ENCODE measurements at places on chromosomes 1 and 21.
A peak's percentile ranks its signal among the peaks of the same experiment; 100 is the strongest.

DNA sequence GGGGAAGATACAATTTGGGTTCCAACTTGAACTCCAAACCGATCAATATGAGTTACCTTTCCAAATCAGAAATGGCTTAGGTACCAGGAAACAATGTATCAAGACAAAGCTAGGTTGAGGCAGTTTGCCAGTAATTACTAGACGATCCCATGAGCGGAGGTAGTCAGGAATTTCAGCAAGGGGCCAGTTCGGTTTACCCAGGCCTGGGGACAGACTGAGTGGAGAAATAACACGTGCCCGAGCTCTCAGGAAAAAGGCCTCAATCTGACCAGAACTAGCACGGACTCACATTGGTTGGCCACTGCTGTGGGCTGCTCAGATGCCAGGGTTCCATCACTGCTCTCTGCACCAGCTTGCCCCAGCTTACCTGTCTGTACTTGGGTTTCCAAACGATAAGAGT lies 15.3 kb downstream of the CLSTN1 start:
- H3K36me3 ChIP-seq: no peaks in the 10 kb centered on the region
- no peaks in the 10 kb centered on the region for H3K27me3 ChIP-seq
- DNase-seq: no peak
- H3K27ac ChIP-seq: peak overlapping the region; percentile 47

GRCh38 chr1:160664573-160665051 lies 17.8 kb upstream of the SLAMF1 start:
- H3K4me1 ChIP-seq: no peaks in the 10 kb centered on the region
- no peak for DNase-seq
- H3K27me3 ChIP-seq: no peaks in the 10 kb centered on the region
- no peak overlapping the region for H3K27ac ChIP-seq
- H3K4me3 ChIP-seq: no peak overlapping the region

- DNase-seq: no peak
- H3K27me3 ChIP-seq: no peaks in the 10 kb centered on the region
- no peaks in the 10 kb centered on the region for H3K4me1 ChIP-seq
- H3K36me3 ChIP-seq: no peaks in the 10 kb centered on the region
Observed at GRCh38 chr1:221598122-221598521, 143.8 kb downstream of the DUSP10 start.

DNA sequence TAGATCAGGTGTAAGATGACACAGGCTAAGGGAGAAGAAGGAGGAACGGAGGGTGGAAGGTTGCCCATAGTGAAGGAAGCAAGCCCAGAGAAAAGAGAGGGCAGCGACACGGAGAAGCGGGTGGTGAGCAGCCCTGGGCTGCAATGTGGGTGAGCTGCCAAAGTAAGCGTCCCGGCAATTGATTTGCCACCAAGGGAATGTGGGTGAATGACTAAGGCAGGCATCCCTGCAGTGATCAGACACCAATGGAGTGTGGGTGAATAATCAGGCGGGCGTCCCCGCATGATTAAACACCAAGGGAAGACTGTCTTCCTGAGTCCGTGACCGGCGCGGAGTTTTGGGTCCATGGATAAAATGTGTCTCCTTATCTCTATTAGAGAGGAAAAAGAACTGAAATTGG lies 79.6 kb downstream of the UCHL5 start:
- no peak overlapping the region for H3K4me3 ChIP-seq
- H3K27me3 ChIP-seq: no peaks in the 10 kb centered on the region
- DNase-seq: no peak
- H3K36me3 ChIP-seq: peaks cover 2% of the 10 kb centered on the region

GRCh38 chr1:237386362-237387143 lies 344.6 kb downstream of the RYR2 start:
- H3K4me1 ChIP-seq: peaks cover 24% of the 10 kb centered on the region
- no peaks in the 10 kb centered on the region for H3K36me3 ChIP-seq
- peak overlapping the region; percentile 24 for H3K27ac ChIP-seq
- H3K27me3 ChIP-seq: no peaks in the 10 kb centered on the region

GRCh38 chr1:34827341-34827941 lies 32.1 kb downstream of the SMIM12 start:
- no peak overlapping the region for H3K4me3 ChIP-seq
- no peaks in the 10 kb centered on the region for H3K27me3 ChIP-seq
- H3K36me3 ChIP-seq: no peaks in the 10 kb centered on the region
- H3K4me1 ChIP-seq: no peaks in the 10 kb centered on the region
- no peak overlapping the region for H3K27ac ChIP-seq

DNA sequence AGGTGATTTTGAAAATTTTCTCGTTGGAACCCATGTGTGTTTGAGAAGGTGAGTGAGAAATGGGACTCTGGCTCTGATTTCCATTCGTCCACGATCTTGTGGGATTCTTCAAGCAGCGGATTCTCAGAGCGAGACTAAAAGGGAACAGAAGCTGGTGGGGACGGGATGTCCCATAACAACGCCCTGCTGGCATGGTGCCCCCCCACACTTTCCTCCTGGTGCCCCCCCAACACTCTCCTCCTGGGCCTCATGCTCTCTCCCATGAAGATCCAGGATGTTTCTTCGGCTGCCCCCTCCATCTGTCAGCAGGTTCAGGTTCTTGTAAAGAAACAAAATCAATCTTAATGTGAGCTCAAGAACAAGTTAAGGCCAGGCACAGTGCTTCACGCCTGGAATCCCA lies 29.1 kb downstream of the PRDM15 start:
- no peak overlapping the region for H3K4me3 ChIP-seq
- peaks cover 13% of the 10 kb centered on the region for H3K36me3 ChIP-seq
- no peak overlapping the region for H3K27ac ChIP-seq
- no peak for DNase-seq

DNA sequence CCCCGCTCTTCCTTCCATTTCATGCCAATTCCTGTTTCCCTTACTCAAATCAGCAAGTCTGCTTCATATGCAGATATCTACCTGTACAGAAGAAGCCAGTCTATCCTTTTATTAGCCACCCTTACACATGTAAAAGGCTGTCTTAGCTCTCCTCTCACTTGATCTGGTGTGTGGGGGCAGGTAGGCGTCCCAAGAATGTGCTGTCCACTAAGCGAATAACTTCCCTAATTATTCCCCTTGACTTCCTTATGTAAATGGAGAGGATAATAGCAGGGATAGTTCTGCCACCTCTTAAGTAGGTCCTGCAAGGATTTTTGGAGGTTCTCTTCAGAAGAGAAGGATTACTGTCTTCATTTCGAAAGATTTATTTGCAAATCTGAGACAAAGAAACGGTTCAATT lies 160.4 kb downstream of the TTLL7 start:
- H3K27ac ChIP-seq: no peak overlapping the region
- no peak for DNase-seq
- H3K36me3 ChIP-seq: no peaks in the 10 kb centered on the region
- H3K4me3 ChIP-seq: no peak overlapping the region
- peaks cover 18% of the 10 kb centered on the region for H3K27me3 ChIP-seq

DNA sequence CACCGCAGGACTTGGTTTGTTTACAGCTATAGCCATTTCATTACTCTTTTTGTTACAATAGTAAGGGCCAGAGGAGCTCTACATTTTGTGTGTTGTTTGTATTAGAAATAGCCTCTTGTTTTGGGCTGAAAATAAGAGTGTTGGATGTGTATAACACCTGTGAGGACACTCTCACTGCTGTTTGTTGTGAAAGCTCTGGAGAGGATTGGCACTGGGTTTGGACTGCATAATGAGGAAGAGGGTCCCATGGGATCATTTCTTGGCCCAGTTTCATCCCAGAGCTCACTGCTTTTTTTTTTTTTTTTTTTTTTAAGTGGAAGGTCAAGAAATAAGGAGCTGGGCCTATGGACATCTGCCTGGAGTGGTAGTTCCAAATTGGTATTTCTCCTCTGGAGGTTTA lies 61.6 kb upstream of the KIAA0040 start:
- H3K27ac ChIP-seq: no peak overlapping the region
- H3K27me3 ChIP-seq: no peaks in the 10 kb centered on the region
- no peaks in the 10 kb centered on the region for H3K36me3 ChIP-seq
- no peak for DNase-seq
- H3K4me1 ChIP-seq: no peaks in the 10 kb centered on the region

DNA sequence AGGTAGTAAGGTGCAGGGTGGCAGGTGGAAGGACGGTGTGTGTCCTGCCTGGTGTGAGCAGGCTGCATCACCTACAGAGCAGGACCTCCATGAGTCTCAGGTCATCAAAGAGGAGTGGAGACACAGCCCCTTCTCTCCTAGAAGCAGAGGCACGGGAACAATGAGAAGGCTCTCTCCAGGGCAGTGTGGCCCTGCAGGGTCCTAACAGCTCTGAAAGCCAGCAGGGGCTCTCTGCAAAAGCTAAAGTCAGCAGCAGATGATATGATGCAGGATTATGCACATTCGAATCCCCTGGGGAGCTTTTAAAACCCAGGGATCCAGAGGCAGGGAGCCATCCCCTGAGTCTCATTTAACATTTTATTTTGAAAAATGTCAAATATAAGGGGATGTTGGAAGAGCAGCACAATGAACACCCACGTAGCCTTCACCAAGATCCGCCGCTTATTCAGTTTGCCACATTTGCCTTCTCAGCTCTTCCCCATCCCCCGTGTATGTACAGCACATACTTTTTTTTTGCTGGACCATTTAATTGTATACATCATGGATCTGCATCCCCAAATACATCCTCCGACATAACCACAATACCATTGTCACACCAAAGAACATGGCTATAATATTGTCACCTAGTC lies 88.1 kb downstream of the CNIH3 start:
- H3K4me3 ChIP-seq: no peak overlapping the region
- no peak for DNase-seq
- no peaks in the 10 kb centered on the region for H3K36me3 ChIP-seq
- peaks cover 7% of the 10 kb centered on the region for H3K4me1 ChIP-seq
- H3K27me3 ChIP-seq: peaks cover 8% of the 10 kb centered on the region

DNA sequence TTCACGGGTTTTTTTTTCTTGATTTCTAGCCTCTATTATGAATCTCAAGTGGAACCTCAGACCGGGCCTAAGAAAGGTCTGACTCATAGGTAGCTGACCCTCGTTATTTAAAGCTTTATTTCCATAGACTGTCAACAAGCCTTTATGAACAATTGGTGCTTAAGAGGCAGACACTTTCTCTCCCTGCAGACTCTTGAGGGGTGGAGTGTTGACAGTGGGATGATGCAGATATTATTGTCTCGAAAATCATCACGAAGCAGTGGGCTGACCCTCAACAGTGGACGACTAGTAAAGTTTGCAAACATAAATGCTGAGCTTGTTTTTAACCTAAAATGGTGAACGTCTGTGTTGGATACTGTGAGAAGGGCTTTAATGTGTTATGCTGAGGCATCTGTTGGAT lies 1.8 kb downstream of the SFT2D2 start:
- no peaks in the 10 kb centered on the region for H3K27me3 ChIP-seq
- peak overlapping the region; percentile 96 for H3K4me3 ChIP-seq
- no peak for DNase-seq
- no peak overlapping the region for H3K27ac ChIP-seq

DNA sequence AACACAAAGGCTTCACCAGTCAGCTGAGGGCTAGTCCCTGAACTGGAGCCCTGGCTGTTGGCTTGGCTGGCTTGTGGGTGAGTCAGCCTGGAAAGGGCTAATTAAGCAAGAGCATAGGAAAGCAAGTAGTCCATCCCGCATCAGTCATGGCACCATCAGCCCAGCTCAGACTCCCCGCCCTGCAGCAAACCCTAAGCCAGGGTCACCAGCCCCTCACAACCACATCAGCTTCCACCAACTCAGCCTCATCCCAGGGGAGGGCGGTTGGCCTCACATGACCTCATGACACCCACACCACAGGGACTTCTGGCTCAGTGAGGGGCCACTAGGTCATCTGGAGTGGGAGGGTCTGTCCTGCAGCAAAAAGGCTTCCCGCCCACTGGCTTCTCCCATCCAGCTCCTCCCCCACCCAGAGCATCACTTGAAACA lies 7.0 kb upstream of the SPATC1L start:
- H3K27me3 ChIP-seq: no peaks in the 10 kb centered on the region
- H3K4me3 ChIP-seq: no peak overlapping the region
